ENCODE measurements at places on chromosomes 4 and X.

DNA sequence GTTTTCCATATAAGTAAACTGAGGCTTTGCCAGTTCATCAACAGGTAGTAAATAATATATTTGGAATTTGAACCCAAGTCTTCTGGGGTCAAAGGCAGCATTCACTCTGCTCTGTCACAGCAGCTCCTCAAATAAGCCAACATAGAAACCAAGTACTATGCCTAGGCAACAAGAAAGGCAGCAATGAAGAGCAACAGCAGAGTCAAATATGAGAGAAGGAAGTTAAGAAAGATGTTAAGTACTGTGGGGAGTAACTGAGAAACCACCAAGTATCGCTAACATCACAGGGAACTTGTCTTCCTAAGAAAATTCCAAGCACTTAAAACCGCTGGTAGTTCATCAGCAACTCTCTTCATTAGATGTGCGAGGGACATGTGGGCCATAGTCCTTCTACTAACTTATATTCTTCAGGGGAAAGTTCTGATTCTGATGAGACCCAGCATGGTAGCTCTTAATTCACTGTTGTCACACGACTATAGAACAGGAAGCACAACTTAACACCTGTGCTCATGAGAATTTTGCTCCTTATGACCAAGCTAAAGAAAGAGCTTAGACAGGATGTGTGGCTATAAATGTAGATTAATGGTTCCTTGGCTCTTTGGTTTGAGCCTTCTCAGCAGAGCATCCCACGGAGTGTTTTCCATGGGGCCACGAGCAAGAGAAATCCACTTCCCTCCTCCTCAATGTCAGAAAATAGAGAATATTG is 107.8 kb downstream of the AR start:
- DNase-seq: no peak

- DNase-seq: no peak
These were observed 84.2 kb downstream of the CHIC1 start for GRCh38 chrX:73647212-73647611.

DNA sequence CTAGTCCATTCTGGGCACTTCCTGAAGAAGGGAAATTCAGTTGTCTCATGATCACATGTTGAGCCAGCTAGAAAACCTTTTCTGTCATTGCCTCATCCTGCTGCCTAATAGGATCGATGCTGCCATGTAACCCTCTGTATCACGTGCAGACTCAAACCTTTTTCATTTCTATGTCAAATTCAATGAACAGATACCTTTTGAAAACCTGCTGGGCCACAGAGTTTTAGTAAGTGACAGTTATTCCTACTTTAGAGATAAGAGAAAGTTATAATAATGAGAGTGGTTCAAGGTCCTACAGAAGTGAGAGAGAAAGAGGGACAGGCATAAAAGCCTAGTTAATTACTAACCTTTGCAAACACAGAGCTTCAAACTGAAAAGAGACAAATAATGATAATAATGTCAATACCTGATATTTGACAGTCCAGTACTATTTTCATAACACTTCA is 46.0 kb downstream of the MAOA start:
- no peak for DNase-seq

DNA sequence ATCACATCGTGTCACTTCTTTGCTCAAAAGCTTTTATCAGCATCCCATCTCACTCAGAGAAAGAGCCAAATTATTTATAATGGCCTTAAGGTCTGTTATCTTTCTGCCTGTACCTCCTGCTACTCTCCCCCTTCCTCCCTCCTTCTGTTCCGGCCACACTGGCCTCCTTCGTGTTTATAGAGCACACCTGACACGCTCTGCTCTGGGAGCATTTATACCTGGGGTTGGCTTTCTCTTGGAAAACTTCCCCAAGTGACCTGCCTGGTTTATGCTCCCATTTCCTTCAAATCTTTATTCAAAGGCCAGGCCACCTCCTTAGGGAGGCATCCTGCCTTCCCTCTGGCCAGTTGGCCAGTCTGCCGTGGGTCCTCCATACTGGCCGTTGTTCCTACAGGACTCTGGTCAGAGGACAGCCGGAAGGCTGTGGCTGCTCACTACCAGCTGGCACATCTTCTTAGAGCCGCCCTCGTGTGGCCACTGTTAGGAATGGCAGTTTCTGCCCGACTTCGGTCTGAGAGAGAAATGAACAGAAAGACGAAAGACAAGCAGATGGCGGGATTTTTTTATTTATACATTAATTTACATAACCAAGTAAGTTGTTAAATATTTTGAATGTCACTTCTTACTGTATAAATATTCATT is 80.2 kb upstream of the CBLL2 start:
- DNase-seq: peak; percentile 75

DNA sequence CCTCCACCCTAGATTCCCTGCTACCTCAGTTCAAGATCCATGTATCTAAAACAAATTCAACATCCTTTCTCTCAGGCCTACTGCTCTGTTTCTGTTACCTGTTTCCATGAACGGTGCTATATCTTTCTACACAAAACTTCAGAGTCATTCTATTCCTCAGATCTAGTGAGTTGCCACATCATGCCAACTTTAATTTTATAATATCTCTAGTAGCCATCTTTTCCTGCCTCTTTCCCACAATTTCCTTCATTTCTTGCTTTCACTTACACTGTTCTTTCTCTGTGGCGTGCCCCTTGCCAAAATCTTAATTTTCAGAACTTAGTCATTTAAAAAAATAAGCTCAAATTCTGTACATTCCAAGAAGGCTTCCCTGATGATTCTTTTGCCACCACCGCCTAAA is 15.2 kb downstream of the GUCY1A1 start:
- DNase-seq: no peak

DNA sequence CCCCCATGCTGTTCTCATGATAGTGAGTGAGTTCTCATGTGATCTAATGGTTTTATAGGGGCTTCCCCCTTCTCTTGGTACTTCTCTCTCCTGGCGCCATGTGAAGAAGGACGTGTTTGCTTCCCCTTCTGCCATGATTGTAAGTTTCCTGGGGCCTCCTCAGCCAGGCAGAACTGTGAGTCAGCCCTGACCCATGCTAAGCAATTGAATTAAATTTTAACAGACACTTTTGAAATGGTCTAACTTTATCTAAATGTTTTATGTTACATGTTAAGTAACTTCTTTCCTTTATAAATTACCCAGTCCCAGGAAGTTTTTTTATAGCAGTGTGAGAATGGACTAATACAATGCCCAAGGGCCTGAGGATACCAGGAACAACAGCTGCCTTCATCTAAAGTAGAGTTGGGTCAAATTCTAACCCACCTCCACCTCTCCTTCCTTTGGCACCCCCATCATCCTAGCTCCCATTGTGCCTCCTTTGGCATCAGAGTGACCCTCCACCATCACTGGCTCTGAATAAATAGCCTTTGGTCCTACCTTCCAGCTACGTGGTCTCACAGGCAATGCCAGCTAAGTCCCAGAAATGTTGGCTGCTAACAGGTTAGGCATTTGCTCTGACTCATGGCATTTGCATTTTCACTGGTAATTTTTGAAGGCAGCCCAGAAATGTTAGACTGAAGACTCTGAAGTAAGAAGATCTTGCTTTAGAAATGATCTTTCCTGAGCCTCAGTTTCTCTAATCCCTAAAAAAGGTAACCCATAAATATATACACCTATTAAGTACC is 182.1 kb downstream of the MOSPD2 start:
- DNase-seq: no peak

GRCh38 chr4:78779280-78779679 is 3.1 kb downstream of the BMP2K start:
- DNase-seq: peak; percentile 26

- DNase-seq: no peak
These were observed 47.2 kb upstream of the RBPJ start for GRCh38 chr4:26273616-26273980.

DNA sequence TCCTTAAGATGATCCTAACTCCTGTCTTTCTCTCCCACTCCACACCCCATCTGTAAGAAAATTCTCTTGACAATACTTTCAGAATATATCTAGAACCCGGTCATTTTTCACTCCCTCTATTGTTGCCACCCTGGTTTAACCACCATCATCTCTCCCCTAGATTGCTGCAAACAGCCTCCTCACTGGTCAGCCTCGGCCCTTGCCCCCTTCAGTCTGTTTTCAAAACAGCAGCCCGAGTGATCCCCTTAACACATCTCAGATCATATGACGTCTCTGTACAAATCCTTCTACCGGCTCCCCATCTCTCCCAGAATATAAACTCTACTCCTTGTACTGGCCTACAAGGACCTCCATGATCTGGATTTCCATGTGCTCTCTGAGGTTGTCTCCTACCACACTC is 35.2 kb upstream of the F9 start:
- DNase-seq: no peak
